Endothelial cell (in vitro differentiated cells): ENCODE measurements at places on chromosomes 7 and 10.

GRCh38 chr10:62728479-62728878 lies 76.0 kb upstream of the ADO start:
- H3K27ac ChIP-seq: no peak overlapping the region
- H3K27me3 ChIP-seq: peaks cover 7% of the 10 kb centered on the region
- no peaks in the 10 kb centered on the region for H3K36me3 ChIP-seq
- peaks cover 13% of the 10 kb centered on the region for H3K4me1 ChIP-seq
- no peak overlapping the region for H3K4me3 ChIP-seq

- H3K4me1 ChIP-seq: peaks cover 74% of the 10 kb centered on the region
- no peak overlapping the region for H3K27ac ChIP-seq
- no peaks in the 10 kb centered on the region for H3K36me3 ChIP-seq
- peaks cover 2% of the 10 kb centered on the region for H3K27me3 ChIP-seq
- H3K4me3 ChIP-seq: no peak overlapping the region
- no peak for DNase-seq
Observed at GRCh38 chr7:39644170-39644569, 20.8 kb downstream of the RALA start.

- H3K4me1 ChIP-seq: peaks cover 3% of the 10 kb centered on the region
- H3K27me3 ChIP-seq: no peaks in the 10 kb centered on the region
- H3K27ac ChIP-seq: no peak overlapping the region
- H3K36me3 ChIP-seq: no peaks in the 10 kb centered on the region
Observed at GRCh38 chr10:55369670-55370420, 568.8 kb upstream of the PCDH15 start.

DNA sequence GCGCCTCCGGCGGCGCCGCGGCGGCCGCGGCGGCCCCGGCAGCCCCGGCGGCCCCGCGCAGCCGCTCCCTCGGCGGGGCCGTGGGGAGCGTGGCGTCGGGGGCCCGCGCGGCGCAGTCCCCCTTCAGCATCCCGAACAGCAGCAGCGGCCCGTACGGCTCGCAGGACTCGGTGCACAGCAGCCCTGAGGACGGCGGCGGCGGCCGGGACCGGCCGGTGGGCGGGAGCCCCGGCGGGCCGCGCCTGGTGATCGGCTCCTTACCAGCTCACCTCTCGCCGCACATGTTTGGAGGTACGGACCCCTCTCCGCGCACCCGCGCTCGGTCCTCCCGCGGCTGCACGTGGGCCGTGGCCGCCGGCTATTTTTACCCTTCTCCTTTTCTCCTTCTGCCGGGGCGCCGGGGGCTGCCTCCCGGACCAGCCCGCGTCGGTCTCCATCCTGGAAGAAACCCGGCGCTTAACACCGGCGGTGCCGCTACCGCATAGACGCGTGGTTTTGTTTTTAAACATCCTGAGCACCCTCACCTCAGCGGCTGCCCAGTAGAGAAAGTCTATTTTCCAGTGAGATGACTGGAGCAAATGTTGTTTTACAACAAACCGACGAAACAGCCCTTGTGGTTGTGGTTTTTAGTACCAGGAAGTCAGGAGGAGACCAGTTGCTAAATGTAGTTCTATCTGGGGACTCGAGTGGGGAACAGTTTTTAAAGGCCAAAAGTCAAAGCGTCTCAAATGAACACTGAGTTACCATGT lies 1.3 kb downstream of the ZNRF2 start:
- H3K4me1 ChIP-seq: peaks cover 22% of the 10 kb centered on the region
- peak; percentile 22 for DNase-seq
- peak overlapping the region; percentile 57 for H3K27ac ChIP-seq
- peaks cover 7% of the 10 kb centered on the region for H3K27me3 ChIP-seq
- H3K4me3 ChIP-seq: peak overlapping the region; percentile 93
- peaks cover 13% of the 10 kb centered on the region for H3K36me3 ChIP-seq

- DNase-seq: no peak
- no peaks in the 10 kb centered on the region for H3K27me3 ChIP-seq
- no peaks in the 10 kb centered on the region for H3K36me3 ChIP-seq
- H3K27ac ChIP-seq: no peak overlapping the region
- no peak overlapping the region for H3K4me3 ChIP-seq
Observed at GRCh38 chr7:105978035-105978434, 15.0 kb downstream of the CDHR3 start.

DNA sequence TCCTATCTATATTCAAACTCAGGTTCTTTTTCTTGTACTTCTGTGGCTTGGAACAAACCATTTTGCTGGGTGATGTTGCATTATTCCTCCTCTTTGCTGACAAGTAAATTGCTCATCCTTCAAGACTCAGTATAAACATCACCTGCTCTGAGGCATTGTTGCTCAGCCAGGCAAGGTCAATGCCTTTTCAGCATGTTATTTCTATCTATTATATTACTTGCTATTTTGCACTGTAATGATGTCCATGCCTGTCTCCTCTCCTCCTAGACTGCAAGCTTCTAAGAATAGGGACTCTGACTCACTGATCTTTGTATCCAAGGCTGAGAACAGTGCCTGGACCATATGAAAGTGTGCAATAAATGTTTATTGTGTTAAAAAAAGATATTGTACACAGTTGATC lies 293.8 kb downstream of the RNLS start:
- DNase-seq: no peak
- no peaks in the 10 kb centered on the region for H3K4me1 ChIP-seq
- H3K27ac ChIP-seq: no peak overlapping the region
- H3K36me3 ChIP-seq: no peaks in the 10 kb centered on the region
- H3K27me3 ChIP-seq: no peaks in the 10 kb centered on the region

DNA sequence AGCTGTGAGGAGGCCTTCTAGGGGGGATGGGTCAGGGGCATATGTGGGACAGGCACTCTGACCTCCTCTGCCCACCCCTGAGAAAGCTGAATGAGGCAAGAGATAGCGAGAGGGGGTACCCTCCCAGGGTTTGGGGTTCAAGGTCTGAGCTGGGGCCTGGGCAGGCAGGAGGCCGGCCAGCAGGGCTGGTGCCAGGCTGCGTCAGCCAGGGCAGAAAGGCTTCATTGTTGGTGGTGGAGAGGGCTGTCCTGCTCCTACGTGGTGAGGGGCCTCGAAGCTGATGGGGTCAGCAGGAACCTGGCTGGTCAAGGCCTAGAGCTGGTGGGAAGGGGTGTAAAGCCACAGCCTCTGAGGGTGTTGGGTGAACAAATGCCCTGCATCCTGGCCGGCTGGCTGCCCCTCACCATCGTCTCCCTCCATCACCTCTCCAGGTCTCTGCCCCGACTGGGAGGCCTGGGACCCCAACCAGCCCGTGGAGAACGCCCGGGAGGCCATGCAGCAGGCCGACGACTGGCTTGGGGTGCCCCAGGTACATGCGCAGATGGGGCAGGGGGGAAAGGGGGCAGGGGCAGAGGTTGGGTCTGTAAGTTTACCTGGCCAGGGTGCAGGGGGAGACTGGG lies 6.6 kb downstream of the FLNC start:
- no peaks in the 10 kb centered on the region for H3K36me3 ChIP-seq
- no peaks in the 10 kb centered on the region for H3K4me1 ChIP-seq
- no peak for DNase-seq
- peaks cover 16% of the 10 kb centered on the region for H3K27me3 ChIP-seq
- H3K4me3 ChIP-seq: no peak overlapping the region

DNA sequence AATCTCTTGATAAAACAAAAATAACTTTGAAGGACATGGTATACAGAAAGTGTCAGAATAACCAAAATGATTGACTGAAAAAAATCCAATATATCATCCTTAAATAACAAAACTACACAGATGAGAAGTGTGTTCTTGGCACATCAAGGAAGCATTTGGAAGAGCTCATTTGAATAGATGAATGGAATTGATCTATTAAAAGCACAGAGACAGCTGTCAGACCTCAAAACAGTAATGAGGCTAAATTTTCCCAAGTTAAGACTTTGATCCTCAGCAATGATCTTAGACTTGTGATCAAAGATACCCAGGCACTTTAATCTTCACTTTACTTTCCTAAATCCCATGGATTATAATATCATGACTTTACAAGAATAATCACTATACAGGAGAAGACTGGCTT lies 395.4 kb upstream of the NFE2L3 start:
- H3K27me3 ChIP-seq: peaks cover 4% of the 10 kb centered on the region
- no peak for DNase-seq
- no peak overlapping the region for H3K27ac ChIP-seq
- H3K36me3 ChIP-seq: no peaks in the 10 kb centered on the region
- H3K4me1 ChIP-seq: no peaks in the 10 kb centered on the region
- no peak overlapping the region for H3K4me3 ChIP-seq

DNA sequence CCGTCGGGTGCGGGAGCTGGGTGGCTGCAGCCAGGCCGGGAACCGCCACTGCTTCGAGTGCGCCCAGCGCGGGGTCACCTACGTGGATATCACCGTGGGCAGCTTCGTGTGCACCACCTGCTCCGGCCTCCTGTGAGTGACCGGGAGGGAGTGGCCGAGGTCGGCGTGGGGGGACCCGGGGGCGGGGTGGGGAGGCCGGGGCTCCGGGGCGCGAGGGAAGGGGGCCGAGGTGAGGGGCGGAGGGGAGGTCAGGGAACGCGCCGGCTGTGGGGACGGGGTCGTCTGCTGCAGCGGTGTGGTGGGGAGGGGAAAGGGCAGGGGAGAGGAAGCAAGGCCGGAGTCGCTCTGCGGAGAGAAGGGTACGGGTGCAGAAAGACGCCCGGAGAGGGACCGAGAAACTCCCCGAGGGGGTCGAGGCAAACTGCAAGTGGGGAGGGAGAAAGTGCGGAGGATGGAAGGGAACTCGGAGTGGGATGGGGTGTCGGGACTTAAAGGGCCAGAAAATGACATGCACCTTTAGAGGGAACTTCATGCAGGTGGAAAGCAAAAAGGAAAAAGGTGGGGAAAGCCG lies 518 bp downstream of the AGFG2 start:
- H3K27me3 ChIP-seq: peaks cover 7% of the 10 kb centered on the region
- no peak overlapping the region for H3K27ac ChIP-seq
- peak overlapping the region; percentile 94 for H3K4me3 ChIP-seq
- DNase-seq: no peak

GRCh38 chr10:122911889-122912484 lies 1.6 kb downstream of the FAM24A start:
- no peaks in the 10 kb centered on the region for H3K36me3 ChIP-seq
- H3K27me3 ChIP-seq: peaks cover 1% of the 10 kb centered on the region
- no peaks in the 10 kb centered on the region for H3K4me1 ChIP-seq

DNA sequence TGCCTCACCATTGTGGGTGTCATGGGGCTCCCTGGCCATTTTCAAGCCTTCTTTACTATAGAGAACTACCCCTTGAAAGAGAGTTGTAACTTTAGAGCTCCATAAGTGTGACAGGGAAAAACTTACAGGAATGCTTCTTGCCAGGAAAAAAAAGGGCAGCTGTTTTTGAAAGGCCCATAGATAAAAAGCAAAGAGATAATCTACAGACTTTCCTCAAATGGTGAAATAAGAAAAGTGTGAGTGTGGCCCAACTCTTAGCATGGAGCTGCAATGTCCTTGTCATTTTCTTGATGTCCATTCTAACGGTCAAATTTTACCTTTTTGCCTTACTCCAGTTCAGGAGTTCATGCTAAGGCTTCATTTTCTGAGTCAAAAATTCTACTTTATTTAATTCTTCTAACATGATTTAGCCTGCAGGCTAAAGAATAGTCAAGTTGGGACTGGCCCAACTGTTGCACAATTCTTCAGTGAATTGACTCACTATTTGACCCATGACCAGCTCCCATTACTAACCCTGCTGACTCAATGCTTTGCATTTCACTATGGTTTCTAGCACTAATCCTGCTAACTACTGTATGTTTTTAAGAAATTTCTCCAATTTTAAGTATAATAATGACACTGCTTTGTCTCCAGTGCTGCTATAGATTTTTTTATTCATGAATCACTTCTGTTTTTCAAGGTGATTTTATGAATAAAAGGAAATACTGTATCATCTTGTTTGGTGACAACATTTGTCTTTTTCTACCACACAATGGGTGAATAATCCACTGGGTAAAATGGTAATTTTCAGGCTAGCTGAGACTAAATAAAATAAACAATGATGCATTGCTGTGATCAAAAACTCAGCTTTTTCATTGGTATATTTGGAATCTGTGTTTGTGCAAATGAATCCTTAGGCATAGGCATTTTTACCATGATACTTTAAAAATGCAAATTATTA lies 41.4 kb upstream of the SGCE start:
- no peaks in the 10 kb centered on the region for H3K27me3 ChIP-seq
- H3K36me3 ChIP-seq: no peaks in the 10 kb centered on the region
- H3K4me1 ChIP-seq: peaks cover 18% of the 10 kb centered on the region
- DNase-seq: no peak
- no peak overlapping the region for H3K4me3 ChIP-seq

DNA sequence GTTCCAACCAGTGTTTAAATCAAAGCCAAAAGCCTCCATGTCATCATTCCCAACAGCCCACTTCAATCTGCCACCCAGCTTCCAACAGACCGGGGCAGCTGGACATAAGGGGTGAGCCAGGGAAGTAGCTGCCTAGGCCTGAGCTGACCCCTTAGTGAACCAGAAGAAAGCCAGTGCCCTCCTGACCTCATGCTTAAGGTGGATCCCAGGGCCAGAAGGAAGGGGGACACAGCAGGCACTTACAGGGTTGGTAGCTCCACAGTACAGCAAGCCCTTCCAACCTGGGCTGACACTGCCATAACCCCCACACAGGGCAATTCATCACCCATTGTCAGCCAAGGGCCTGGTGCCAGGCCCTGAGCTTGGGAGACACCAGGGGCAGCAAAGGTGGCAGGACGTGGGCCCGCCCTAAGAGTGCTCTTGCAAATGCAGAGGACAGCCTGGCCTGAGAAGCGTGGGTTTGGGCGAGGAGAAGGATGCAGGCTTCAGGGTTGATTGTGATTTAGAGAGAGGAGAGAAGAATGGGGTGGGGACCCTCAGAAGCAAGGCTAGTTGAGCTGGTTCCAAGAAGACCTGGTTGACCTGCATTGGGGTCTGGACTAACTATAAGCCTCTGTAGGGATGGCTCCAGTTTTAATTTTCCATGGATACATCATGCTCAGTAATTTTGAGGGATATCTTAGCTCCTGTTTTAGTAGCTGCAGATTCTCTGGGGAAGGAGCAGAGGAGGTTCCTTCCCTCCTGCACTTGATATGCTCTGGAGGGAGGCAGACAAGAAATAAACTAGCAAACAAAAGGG lies 3.1 kb upstream of the CYP26A1 start:
- H3K27ac ChIP-seq: no peak overlapping the region
- DNase-seq: no peak
- no peak overlapping the region for H3K4me3 ChIP-seq

GRCh38 chr7:29567174-29567573 lies 3.5 kb downstream of the PRR15 start:
- peaks cover 6% of the 10 kb centered on the region for H3K36me3 ChIP-seq
- DNase-seq: no peak
- H3K4me1 ChIP-seq: peaks cover 6% of the 10 kb centered on the region

DNA sequence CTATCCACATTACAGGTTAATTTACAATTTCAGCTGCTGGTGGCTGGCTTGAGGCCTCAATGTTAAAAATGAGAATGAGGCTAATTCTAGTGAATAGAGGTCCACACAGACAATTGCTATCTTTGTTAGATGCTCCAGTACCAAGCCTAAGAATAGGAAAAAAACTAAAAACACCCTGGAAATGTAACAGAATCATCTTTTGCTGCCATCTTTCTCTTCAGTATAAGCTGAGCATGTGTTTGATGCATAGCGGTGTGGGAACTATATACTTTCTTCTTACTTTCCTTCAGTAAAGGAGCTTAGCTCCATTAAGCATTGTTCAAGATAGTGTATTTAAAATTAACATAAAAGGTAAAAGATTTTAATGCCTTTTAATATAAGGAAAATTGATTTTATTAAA lies 5.6 kb downstream of the TMEM229A start:
- no peak overlapping the region for H3K27ac ChIP-seq
- no peak overlapping the region for H3K4me3 ChIP-seq
- peaks cover 4% of the 10 kb centered on the region for H3K36me3 ChIP-seq
- peaks cover 5% of the 10 kb centered on the region for H3K27me3 ChIP-seq
